GM04503 (cell line): ENCODE measurements at places on chromosomes 2 and 18.
A peak's percentile ranks its signal among the peaks of the same experiment; 100 is the strongest.

- DNase-seq = no peak
These were observed 26.1 kb downstream of the DGUOK start for GRCh38 chr2:73952499-73953446.

- DNase-seq = peak; percentile 70
These were observed 45.9 kb upstream of the ASB1 start for GRCh38 chr2:238380785-238381184.

DNA sequence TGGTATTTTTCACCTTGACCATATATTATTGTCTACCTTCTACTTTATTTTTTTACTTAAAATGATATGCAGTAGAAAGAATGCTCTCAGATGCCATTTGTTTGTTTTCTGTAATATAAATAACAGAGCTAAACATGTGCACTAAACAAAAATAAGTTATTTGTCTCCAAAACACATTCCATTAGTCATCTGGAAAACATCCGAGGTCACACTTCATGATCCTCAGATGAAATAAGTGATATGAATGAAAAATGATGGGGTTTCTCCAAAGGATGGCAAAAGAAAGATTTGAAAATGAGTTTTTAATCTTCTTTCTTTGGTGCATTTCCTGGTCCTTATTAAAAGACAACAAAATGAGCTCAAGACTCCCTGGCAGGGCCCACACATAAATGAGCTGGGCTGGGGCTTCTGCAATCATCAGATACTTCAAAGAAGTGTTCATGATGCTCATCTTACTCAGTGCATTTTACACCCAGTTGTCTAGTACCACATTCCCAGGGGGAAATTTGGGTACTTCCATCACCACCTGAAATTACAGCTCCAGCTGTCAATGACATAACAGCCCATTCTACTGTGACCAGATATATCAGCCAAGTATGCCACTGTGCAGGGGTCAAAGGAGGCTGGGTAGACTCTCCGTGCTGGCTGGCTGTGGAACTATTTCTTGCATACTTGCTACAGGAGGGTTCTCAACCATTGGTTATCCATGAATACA lies 283.5 kb downstream of the PID1 start:
- DNase-seq = peak; percentile 12

DNA sequence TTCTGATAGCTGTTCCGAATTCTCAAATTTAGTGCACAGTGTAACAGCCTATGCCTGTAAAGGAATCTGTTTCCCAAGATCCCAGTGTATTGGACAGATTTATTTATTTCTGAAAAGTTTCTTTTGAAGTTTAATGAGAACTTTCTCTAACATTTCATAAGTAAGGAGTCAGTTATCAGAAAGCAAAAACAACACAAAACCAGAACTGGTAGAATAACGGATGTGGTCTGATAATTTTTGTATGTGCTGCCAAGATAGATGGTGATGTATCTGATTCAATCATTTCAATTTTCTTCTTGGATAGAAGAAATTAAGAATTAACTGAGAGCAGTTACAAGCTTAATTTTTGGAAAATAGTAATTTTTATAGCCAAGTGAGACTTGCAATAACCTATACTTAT lies 374.3 kb downstream of the SOCS6 start:
- DNase-seq = no peak

DNA sequence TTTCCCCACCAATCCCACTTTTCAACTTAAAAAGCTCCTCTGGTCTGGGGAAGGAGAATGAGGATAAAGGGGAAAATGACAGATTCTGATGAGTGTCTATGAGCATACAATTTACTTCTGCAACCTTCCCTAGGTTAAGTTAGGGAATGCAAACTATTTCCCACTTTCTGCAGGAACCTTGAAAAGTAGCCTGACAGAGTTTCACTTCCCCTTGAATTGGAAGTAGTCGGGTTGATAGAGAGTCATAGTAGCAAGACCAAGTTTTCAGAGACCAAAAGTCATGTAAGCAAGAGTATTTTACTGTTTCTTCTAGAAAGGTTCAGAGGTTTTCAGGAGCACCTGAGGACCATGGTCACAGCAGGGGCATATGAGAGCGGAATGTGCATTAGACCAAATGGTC lies 815.1 kb downstream of the CPS1 start:
- DNase-seq = no peak

- DNase-seq = no peak
These were observed 93.9 kb downstream of the CABYR start for GRCh38 chr18:24232800-24233199.

GRCh38 chr2:24621779-24622538 lies 130.9 kb downstream of the NCOA1 start:
- no peak for DNase-seq

- no peak for DNase-seq
These were observed 31.7 kb upstream of the TMEM247 start for GRCh38 chr2:46447649-46448048.

DNA sequence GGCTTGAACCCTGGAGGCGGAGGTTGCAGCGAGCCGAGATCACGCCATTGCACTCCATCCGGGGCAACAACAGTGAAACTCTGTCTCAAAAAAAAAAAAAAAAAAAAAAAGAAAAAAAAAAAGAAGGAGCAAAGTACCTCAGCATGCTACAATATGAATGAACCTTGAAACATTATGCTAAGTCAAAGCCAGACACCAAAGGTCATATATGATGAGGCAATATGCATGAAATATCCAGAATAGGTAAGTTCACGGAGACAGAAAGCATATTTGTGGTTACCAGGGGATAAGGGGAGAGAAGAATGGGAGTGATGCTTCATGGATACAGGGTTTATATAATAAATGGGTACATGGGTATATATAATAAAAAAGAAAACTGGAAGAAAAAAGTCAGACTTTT lies 93.3 kb downstream of the PRELID3A start:
- no peak for DNase-seq

DNA sequence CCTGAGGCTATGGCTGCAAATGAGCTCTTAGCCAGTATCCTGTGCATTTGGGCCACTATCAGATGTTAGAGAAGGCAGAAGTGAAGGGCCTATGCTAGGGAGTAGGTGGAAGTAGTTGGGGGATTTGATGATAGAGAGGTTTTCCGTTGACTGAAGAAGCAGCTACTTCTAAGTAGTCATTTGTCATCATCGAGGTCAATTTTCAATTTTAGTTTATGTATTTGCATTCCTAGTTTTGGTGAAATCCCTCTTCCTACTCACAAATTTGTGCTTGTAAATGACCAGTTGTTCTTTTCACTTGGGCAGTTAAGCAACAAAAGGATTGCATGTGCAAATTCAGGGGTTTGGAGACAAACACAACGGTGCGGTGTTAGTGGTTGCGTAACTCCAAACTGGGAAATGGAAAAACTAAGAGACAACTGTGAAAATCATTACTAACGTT lies 48.5 kb upstream of the PELI1 start:
- no peak for DNase-seq

- DNase-seq = no peak
These were observed 40.1 kb downstream of the DOCK10 start for GRCh38 chr2:225002039-225002655.

- DNase-seq = no peak
These were observed 448.5 kb downstream of the ZEB2 start for GRCh38 chr2:144071461-144071860.

- DNase-seq = no peak
These were observed 18.8 kb downstream of the ARHGAP15 start for GRCh38 chr2:143148011-143148410.

DNA sequence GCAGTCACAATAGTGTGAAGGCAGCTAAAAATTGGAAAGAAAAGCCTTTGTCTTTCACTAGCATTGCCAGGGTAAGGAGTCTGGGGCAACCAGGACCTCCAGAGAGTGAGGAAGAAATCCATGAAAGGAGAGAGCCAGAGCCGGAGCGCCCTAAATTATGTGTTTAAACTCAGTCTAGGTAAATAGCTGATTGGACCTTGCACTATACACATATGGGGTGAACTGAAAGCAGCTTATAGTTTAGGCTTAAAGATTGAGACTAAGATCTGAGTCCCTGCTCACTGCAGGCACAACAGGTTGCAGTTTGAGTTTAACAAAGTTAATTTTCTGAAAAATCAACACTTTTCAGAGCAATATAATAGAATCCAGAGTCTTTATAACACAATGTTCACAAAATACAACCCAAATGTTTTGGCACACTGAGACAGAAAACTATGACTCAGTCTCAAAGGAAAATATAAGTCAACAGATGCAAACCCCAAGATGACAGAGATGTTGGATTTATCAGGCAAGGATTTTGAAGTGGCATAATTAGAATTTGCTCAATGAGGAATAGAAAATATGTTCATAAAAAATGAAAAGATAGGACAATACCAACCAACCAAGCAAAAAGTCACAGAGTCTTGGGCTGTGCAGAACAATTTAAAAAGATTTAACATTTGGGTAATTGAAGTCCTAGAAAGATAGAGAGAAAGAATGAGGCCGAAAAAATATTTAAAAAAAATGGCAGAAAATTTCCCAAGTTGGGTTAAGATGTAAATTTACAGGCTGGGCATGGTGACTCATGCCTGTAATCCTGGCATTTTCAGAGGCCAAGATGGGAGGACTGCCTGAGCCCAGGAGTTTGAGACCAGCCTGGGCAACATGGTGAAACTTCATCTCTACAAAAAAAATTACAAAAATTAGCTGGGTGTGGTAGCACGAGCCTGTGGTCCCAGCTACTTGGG lies 39.6 kb downstream of the DOK1 start:
- no peak for DNase-seq

DNA sequence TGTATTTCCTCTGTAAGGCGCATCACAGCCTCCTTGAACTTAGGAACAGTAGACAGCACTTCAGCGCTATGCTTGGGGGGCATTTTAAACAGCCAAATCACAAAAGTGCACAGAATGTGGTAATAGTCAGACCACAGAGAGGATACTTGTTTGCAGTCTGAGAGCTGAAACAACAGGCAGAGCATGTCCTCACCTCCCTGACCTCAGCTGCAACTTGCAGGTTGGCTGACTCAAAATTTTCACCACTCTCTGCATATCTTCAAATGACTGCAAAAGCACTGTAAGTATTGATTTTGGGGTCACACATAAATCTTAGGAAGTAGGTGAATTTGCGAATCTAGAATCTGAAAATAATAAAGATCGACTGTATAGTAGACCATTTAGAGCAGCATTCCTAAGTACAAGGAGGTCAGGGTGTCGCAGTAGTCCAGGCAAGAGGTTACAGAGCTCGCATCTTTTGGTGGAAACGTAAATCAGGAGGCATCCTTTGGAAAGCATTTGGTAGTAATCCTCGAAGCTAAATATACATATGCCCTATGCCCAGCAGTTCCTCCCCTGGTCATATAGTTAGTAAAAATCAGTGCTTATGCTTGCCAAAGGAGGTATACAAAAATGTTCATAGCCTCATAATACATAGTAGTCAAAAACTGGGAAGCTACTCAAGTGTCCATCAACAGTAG lies 108.2 kb upstream of the MYCN start:
- DNase-seq = no peak

DNA sequence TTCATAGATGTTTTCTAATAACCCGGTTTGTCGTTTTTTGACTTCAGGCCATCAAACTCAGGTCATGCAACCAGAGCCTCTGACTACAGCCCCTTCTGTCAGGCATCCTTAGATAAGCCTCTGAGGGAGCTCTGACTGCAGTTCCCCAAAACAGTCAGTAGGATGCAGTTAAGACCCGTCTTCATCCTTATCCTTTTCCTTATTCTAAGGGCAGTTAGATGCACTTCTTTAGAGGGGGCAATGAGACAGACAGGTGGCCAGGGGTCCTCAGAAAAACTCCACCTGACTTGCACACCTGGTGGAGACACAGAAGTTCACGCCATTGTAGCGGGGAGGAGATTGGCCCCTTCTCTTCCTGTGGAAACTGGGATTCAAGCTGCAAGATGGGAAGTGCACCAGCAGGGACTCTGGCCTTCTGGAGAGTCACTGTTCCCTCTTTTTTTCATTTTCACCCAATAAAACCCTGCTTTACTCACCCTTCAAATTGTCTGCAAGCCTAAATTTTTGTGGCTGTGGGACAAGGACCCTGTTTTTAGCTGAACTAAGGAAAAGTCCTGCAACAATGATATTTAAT lies 104.8 kb upstream of the TFPI start:
- no peak for DNase-seq

- DNase-seq = peak; percentile 5
These were observed 487.2 kb upstream of the GCFC2 start for GRCh38 chr2:76197842-76198448.

GRCh38 chr2:104539649-104540048 lies 314.3 kb upstream of the POU3F3 start:
- DNase-seq = no peak

DNA sequence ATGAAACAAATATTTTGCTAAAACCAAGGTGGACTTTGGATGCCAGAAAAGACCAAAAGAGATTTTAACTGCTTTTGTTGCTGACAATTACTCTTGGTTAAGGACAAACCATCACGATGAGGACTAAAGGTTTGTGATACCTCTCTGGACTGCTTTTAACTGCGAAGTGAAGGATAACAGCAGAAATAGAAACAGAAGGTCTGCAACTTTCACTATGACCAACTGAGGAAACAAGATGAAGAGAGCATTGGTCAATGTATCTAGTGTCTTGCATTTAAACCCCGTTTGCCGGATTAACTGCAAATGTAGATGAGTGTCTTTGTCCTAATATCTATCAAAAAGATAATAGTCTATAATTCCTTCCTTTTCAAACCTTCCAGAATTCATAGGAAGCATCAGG lies 541.7 kb downstream of the ERBB4 start:
- DNase-seq = no peak

- DNase-seq = no peak
These were observed 61.9 kb downstream of the ASAP2 start for GRCh38 chr2:9268301-9269080.

DNA sequence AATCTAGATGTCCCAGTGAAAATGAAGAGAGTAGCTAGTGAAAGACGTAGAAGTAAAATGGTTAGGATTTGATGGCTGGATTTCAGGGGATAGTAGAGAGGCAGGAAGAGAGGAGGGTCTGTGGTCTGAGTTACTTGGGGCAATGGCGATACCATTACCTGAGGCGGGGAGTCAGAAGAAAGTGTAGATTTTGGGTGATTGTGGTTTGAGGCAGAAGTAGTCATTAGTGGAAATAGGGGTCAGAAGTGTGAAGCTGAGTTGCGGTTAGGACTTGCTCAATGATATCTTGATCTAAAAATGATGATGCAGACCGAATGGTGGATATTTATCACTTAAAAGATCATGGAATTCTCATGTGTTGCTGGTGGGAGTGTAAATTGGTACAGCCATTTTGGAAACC lies 41.0 kb downstream of the CEP192 start:
- DNase-seq = no peak

DNA sequence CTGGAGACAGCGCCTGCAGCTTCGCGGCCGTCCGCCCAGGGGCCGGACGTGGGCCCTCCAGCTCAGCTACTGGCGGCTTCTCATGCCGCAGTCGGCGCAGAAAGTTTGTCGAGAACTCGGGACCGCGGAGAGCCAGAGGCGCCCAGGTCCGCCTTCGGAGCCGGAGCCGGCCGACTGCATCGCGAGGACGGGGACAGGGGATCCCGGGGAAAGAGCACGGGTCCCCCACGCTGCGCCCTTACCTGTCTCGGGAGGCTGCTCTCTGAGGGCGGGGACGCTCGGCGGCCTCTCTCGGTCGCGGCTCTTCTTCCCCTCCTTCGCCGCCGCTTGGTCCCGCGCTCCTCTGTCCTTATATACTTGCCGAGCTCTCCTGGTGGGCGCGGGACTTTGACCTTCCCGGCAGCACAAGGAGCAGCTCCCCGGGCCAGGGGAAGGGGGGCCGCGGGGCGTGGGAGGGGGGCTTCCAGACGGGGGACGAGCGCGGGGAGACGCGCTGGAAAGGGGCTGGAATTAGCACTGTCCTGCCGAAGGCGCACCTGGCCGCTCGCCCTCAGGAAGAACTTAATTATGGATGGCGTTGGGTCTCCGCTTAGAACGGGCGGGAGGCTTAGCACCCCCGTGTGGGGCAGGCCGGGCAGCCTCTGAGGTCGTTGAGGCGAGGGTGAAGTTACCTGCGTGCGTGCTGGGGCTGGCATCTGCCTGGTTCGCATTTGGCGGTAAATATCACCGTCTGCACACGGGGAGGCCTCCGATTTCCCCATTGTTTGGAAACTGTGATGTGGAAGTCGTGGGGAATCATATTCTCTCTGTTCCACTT lies at the start of gene POMC:
POMC (minus strand) TSS at position 325 of the 817 bp plus-strand sequence. CDS start 3,808 bp downstream, outside the sequence.
- no peak for DNase-seq
